CD4-positive, alpha-beta T cell treated with Interferon alpha-2 for 1 hour (primary cell): ENCODE measurements at places on chromosomes 11 and 22.

DNA sequence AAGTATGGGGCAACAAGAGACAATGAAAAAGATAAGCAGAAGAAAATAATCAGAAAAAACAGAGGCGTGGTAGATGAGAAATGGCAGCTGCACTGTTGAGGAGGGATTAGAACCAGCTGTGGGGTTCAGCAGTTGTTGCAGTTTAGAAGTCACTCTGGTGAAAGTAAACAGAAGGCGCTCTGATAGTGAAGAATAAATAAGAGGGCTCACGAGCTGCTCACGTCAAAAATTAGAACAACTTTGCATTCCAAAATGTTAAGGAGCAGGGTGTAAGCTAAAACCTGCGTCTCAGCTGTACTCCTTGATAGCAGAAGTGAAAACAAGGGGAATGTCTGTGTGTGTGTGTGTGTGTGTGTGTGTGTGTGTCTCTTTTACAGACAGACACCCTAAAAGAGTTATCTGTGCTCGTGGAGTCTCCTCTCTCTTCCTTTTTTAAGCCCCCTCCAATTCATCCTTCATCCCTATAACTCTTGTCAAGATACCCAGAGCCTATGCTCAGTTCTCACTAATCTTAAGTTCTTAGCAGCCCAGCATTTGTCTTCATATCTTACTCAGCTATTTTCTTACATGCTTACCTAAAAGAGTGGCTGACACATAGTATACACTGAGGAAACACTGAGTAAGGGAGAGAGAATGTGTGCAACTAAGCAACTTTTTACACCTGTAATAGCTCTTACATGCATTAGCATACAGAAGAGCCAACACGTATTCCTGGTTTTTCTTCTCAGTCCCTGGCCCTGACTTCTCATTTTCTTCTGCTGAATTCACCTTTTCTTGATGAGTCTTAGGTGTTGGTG, 8.9 kb downstream of the TTC17 start:
- no peak for DNase-seq

DNA sequence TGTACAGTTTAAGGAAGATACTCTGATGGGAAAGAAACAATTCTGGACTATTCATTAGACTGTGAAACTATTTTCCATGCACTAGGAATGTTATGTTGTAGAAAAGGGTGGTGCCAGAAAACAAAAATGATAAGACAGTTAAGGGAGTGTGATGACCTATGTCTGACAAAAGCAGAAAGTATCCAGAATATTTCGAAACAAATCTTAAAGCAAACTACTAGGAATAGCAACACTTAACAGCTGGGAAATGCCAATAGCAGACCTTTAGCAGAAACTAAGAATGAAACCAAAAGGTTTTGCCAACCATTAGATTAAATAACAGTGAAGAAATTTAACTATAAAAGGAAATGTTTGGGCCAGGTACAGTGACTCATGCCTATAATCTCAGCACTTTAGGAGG, 3.3 kb upstream of the ARHGAP20 start:
- no peak for DNase-seq

DNA sequence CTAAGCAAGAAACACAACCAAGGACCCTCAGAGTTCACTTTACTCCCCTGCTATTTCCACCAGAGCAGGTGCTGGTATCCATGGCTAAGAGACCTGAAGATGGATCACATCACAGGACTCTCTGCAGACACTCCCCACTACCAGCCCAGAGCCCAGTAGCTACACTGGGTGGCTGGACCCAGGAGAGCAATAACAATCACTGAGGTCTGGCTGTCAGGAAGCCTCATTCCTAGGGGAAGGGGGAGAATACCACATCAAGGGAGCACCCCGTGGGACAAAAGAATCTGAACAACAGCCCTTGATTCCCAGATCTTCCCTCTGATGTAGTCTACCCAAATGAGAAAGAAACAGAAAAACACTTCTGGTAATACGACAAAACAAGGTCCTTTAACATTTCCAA, 9.0 kb upstream of the MMP7 start:
- DNase-seq = no peak

- no peak for DNase-seq
These were observed 100.2 kb upstream of the ANO1 start for GRCh38 chr11:69977951-69978350.

- DNase-seq = no peak
These were observed 42.0 kb downstream of the CD82 start for GRCh38 chr11:44607319-44607962.

GRCh38 chr11:47257517-47258316, at the start of gene NR1H3:
NR1H3 (plus strand) TSS chr11:47257996; CDS start chr11:47259217, 1,221 bp downstream.
- DNase-seq = peak; percentile 8

DNA sequence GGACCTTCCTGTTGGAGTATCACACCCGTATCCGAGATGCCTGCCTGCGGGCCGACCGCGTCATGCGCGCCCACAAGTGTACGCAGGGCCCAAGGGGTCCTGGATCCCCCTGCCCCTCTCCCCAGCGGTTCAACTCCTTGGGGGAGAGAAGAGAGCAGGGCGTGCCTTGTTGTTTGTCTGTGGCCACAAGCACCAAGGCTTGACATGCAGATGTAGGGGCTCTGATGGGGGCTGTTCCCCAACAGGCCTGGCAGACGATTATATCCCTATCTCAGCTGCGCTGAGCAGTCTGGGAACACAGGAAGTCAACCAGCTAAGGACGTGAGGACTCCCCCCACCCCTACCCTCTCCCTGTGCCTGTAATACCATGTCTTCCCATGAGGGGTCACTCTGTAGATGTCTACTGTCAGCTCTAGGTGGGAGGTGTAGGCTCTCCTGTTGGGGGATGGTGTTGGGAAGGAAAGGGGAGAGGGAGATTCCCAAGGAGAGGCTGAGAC, 6.8 kb downstream of the CFL1 start:
- DNase-seq = peak; percentile 38

- DNase-seq = no peak
These were observed 17.7 kb downstream of the TXN2 start for GRCh38 chr22:36463783-36464184.

GRCh38 chr22:19756288-19757128, 4.1 kb upstream of the TBX1 start:
- peak; percentile 60 for DNase-seq
